Activated naive CD8-positive, alpha-beta T cell treated with anti-CD3 and anti-CD28 coated beads, Interleukin-2, amount 50 U/mL, for 24 hours (primary cell): ENCODE measurements at places on chromosomes 5 and 9.

DNA sequence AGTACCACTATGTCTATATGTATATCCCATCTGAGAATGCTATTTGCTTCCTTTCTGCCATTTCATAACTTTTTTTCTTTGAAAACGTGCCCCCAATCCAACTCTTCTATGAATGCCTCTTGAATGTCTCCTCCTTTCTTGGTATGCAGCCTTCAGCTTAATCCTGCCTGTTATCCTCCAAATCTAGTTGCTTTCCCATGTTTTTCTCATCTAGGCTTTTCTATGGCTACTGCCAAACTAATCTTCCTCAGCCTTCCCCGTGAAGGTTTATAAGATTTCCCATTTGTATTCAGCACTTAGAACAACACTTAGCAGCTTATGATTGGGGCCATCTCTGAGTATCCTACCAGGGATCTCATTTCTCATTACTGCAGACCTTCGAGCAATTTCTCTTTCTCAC lies 2.5 kb downstream of the TGFBR1 start:
- H3K27ac ChIP-seq: no peak overlapping the region
- H3K4me3 ChIP-seq: peak overlapping the region; percentile 83

- no peaks in the 10 kb centered on the region for H3K4me1 ChIP-seq
- no peak overlapping the region for H3K4me3 ChIP-seq
- DNase-seq: no peak
- H3K27ac ChIP-seq: no peak overlapping the region
- no peaks in the 10 kb centered on the region for H3K27me3 ChIP-seq
Observed at GRCh38 chr9:136044207-136044970, 50.7 kb downstream of the NACC2 start.

DNA sequence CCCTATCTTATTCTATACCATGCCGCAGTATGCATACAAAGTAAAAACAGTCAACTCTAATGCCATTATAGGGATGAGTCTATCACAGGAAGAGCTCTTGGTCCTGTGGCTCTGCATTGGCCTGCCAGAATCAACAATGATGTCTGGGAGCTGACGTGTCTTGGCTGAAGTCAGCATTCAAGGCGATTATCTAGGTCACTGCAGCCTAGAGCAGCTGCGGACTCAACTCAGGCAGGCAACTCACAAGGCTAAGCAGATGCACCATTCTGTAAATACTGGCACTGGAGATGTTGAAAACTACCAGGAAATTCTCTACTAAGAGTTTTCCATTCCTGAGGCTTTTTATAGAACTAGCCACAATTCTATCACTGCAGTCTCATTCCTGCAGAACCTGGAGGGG lies 13.3 kb downstream of the SPATA9 start:
- no peaks in the 10 kb centered on the region for H3K4me1 ChIP-seq
- H3K4me3 ChIP-seq: no peak overlapping the region
- H3K27ac ChIP-seq: no peak overlapping the region

DNA sequence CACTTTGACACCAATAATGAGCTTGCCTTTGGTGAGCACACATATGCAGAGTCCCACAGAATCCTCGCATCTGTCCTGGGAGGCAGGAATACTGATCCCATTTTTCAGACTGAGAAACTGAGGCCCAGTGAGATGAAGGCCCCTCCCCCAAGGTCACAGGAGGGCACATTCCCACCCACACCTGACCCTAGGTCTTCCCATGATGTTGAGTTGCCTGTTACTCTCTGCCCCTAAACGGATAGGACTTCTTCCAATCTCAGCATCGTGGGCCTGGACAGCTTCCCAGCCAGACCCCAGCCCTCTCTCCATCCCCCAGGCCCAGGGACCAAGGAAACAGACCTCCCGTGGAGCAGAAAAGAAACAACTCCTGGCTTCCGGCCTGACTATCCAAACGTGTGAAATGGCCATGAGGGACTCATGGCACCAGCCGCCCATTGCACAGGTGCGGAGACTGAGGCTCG lies 877 bp downstream of the SH3GLB2 start:
- no peak for DNase-seq
- peak overlapping the region; percentile 74 for H3K27ac ChIP-seq
- H3K27me3 ChIP-seq: no peaks in the 10 kb centered on the region
- no peaks in the 10 kb centered on the region for H3K36me3 ChIP-seq
- H3K4me1 ChIP-seq: peaks cover 29% of the 10 kb centered on the region

DNA sequence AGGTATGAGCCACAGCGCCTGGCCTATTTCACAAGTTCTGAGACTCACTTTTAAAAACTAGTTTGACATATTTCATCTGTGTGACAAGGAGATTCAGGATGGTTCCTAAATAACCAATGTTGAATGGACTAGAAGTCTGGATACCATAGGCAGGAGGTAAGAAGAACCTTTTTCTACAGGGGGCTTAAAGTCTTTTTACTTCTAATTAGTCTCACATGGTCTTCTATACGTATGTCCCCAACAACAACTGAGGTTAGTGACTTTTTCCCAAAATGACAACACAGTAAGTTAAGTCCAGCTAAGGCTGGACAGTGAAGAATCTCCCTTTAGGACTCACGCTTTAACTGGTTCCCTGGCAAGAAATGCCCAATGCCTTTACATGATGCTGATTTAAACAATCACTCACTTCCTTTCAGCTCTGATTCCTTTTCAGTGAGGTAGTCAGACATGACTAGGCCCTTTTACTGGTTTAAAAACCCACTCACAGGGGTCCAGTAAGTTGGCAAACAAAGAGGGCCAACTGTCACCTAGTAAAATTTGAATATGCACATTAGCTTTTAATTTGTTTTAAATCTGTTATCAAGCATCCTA lies 12.1 kb upstream of the HAUS6 start:
- no peaks in the 10 kb centered on the region for H3K4me1 ChIP-seq
- DNase-seq: no peak
- H3K27me3 ChIP-seq: no peaks in the 10 kb centered on the region
- H3K4me3 ChIP-seq: no peak overlapping the region
- H3K27ac ChIP-seq: no peak overlapping the region
- H3K36me3 ChIP-seq: peaks cover 39% of the 10 kb centered on the region

GRCh38 chr5:14590949-14591348 lies 9.4 kb downstream of the OTULINL start:
- no peaks in the 10 kb centered on the region for H3K36me3 ChIP-seq
- no peak for DNase-seq
- H3K4me1 ChIP-seq: peaks cover 90% of the 10 kb centered on the region
- H3K27ac ChIP-seq: no peak overlapping the region

- H3K4me3 ChIP-seq: peak overlapping the region; percentile 99
- DNase-seq: peak; percentile 64
- H3K27me3 ChIP-seq: no peaks in the 10 kb centered on the region
- peaks cover 50% of the 10 kb centered on the region for H3K36me3 ChIP-seq
- H3K4me1 ChIP-seq: peaks cover 37% of the 10 kb centered on the region
Observed at GRCh38 chr9:127451858-127452656, 747 bp downstream of the LRSAM1 start.

DNA sequence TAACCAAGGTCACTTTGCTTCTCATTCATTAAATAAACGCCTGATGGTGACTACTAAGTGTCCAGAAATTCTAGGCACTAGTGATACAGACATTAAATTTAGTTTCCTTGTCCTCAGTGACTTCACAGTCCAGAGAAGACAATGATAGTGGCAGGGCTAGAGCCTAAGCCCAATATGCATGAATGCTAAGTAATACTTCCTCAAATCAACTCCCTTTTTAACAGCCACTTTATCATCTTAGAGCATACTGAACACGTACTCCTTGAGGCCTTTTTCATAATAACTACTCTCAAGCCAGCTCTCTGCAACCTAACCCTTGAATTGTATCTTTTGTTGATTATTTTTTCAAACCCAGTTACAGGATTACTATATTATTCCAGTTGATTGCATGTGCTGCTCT lies 74.1 kb downstream of the STX17 start:
- H3K36me3 ChIP-seq: peaks cover 7% of the 10 kb centered on the region
- DNase-seq: no peak
- no peak overlapping the region for H3K27ac ChIP-seq
- H3K27me3 ChIP-seq: no peaks in the 10 kb centered on the region

DNA sequence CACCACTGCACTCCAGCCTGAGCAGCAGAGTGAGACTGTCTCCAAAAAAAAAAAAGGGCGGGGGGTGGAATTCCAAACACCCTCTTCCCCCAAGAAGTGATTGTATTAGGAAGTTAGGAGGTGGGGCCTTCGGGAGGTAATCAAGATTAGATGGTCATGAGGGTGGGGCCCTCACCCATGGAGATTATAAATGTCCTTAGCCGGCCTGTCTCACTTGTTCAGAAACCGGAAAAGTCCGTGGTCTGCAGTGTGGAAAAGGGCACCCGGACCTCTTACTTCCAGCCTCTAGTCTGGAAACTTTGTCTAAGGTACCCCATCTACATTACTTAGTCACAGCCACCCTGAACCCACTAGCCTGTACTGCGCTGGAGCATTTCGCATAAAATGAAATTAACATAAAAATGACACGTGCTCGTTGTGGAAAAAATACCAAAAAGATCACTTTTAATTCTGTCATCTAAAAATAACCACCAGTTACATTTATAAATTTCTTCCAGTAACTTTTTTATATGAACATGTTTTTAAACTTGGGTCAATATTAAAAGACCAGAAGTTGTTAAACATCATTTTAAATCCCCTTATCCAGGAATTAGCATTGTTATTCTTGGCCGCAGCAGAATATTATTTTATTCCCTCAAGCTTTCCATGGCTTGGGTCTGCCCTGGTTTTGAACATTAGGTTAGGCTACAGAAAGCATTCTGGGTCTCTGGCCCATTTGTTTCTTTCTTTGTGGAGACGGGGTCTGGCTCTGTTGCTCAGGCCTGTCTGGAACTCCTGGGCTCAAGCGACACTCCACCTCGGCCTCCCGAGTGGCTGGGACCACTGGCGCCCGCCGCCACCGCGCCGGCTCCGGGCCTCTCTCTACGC lies 1.2 kb upstream of the CKS2 start:
- peaks cover 50% of the 10 kb centered on the region for H3K36me3 ChIP-seq
- H3K27ac ChIP-seq: peak overlapping the region; percentile 100
- peaks cover 56% of the 10 kb centered on the region for H3K4me1 ChIP-seq
- H3K4me3 ChIP-seq: peak overlapping the region; percentile 90

- H3K36me3 ChIP-seq: peaks cover 6% of the 10 kb centered on the region
- H3K4me3 ChIP-seq: peak within 1 kb of the TSS; percentile 89
- peaks cover 27% of the 10 kb centered on the region for H3K4me1 ChIP-seq
- peak within 1 kb of the TSS; percentile 93 for H3K27ac ChIP-seq
Observed at GRCh38 chr5:35617435-35618303, at the start of gene SPEF2. Gene SPEF2 (plus strand): TSS chr5:35617863. CDS start chr5:35617998, 135 bp downstream.

DNA sequence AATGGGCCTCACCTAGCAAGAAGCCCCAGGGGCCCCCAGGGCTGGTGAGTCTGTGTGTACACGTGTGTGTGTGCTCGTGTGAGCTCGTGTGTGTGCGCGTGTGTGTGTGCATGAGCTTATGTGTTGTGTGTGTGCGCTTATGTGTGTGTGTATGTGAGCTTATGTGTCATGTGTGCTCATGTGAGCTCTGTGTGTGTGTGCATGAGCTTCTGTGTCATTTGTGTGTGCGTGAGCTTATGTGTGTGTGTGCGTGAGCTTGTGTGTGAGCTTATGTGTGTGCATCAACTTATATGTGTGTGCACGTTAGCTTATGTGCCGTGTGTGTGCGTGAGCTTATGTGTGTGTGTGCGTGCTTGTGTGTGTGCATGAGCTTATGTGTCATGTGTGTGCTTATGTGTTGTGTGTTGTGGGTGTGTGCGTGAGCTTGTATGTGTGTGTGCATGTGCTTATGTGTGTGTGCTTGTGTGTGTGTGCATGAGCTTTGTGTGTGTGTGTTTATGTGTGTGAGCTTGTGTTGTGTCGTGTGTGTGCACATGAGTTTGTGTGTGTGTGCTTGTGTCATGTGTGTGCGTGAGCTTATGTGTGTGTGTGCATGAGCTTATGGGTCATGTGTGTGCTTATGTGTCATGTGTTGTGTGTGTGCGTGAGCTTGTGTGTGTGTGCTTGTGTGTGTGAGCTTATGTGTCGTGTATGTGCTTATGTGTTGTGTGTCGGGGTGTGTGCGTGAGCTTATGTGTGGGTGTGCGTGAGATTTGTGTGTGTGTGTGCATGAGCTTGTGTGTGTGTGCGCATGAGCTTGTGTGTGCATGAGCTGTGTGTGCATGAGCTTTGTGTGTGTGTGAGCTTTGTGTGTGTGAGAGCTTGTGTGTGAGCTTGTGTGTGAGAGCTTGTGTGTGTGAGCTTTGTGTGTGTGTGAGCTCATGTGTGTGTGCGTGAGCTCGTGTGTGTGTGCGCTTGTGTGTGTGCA lies 16.7 kb upstream of the SLC2A6 start:
- H3K27ac ChIP-seq: no peak overlapping the region
- H3K4me3 ChIP-seq: no peak overlapping the region

GRCh38 chr9:19471737-19472648 lies 63.2 kb downstream of the ACER2 start:
- no peaks in the 10 kb centered on the region for H3K36me3 ChIP-seq
- peaks cover 18% of the 10 kb centered on the region for H3K4me1 ChIP-seq
- H3K27ac ChIP-seq: peak overlapping the region; percentile 14
- peak; percentile 69 for DNase-seq
- H3K4me3 ChIP-seq: peak overlapping the region; percentile 41

- DNase-seq: peak; percentile 18
- peak overlapping the region; percentile 65 for H3K27ac ChIP-seq
- H3K36me3 ChIP-seq: peaks cover 20% of the 10 kb centered on the region
- no peak overlapping the region for H3K4me3 ChIP-seq
- peaks cover 13% of the 10 kb centered on the region for H3K4me1 ChIP-seq
- no peaks in the 10 kb centered on the region for H3K27me3 ChIP-seq
Observed at GRCh38 chr5:154384480-154385235, 61.1 kb upstream of the SAP30L start.

- H3K4me3 ChIP-seq: no peak overlapping the region
- no peaks in the 10 kb centered on the region for H3K36me3 ChIP-seq
- no peak for DNase-seq
- H3K27me3 ChIP-seq: no peaks in the 10 kb centered on the region
- H3K4me1 ChIP-seq: no peaks in the 10 kb centered on the region
Observed at GRCh38 chr5:124561451-124561850, 185.0 kb downstream of the ZNF608 start.

GRCh38 chr5:171149772-171150171 lies 159.3 kb upstream of the TLX3 start:
- H3K4me3 ChIP-seq: no peak overlapping the region
- no peak overlapping the region for H3K27ac ChIP-seq
- no peak for DNase-seq
- H3K36me3 ChIP-seq: no peaks in the 10 kb centered on the region
- no peaks in the 10 kb centered on the region for H3K4me1 ChIP-seq

- H3K36me3 ChIP-seq: peaks cover 63% of the 10 kb centered on the region
- peaks cover 88% of the 10 kb centered on the region for H3K4me1 ChIP-seq
- peaks cover 2% of the 10 kb centered on the region for H3K27me3 ChIP-seq
Observed at GRCh38 chr9:113523421-113524141, 60.1 kb downstream of the RGS3 start.

DNA sequence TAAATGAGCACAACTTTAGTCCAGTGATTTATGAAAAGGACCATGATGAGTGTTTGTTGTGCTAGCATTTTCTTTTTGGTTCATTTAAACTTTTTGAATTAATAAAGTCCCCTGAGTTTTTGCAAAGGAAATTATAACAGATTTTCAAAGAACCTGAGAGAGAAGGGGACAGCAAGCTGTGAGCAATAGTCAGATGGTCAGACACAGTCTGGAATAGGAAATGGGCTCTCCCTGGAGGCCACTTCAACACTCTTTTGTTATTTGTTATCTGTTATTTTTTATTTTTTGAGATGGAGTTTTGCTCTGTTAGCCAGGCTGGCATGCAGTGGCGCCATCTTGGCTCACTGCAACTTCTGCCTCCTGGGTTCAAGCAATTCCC lies 171.1 kb downstream of the ARHGEF28 start:
- H3K4me1 ChIP-seq: peaks cover 6% of the 10 kb centered on the region
- DNase-seq: no peak
- H3K27me3 ChIP-seq: peaks cover 27% of the 10 kb centered on the region
- no peaks in the 10 kb centered on the region for H3K36me3 ChIP-seq
